ENCODE measurements at places on chromosomes 3 and 15.
A peak's percentile ranks its signal among the peaks of the same experiment; 100 is the strongest.

DNA sequence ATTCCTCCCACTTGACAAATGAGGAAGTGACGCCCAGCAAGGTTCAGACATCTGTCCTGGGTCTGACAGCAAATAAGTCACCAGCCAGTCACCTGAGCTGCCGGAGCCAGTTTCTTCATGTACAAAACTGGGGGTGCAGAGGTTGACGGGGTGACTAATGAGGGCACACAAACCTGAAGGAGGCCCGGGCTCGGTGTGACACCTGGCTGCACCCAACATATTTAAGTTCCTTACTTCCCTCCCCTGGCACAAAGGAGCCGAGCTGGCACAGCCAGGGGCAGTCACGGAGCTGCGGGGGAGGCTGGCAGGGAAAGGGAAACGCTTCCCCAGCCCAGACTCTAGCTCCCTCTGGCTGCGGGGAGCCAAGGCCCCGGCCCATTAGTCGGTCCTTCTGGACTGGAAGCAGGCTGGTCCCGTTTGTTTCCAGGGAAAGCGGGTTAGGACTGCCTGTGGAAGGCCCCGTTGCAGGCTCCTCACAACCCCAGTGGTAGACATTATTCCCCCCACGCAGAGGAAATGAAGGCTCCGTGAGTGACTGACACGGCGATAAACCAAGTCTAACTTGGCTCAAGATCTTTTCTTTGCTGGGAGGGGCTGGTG lies 2.3 kb downstream of the FBXL22 start:
- DNase-seq, result peak; percentile 29

DNA sequence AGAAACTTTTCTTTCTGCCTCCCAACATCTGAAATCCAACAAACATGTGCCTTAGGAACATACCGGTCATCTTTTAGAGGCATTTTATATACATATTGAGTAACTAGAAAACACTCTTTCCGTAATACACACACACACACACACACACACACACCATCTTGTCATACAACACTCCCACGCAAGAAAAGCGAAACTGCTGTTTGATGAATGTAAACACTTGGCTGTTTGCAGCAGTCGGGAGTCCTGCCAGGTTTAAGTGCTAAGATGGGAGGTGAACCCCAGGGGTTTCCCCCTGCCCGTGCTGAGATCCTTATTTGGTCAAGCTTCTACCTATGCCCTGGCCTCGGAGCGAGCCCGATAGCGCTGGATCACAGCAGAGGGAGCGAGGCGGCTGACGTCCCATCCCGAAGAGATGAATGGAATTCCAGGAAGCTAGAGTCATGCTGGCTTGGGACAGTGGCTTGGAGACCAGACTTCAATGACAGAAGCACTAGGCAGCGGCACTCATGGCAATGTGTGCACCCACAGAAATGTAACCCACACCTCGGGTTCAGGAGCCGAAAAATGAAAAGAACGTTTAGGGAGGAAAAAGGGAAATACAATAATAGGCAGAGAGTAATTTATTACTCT lies 1.3 kb upstream of the THBS1 start:
- no peak for DNase-seq

DNA sequence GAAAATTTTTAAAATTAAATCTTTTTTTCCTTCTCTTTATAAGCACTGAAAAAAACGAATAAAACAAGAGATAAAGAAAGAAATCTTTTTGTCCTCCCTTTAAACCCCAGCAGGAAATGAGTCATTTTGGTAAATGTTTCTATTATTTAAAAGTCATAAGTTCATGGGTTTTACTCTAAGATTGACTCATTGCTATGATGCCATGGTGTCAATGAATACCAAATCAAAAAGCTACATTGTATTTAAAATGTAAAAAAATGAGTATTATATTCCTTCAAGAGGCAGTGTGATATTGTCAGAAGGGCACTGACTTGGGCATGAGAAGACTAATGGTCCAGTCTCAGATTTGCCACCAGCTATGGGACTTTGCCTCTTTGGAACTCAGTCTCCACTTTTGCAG lies 303.4 kb upstream of the DNAJC19 start:
- DNase-seq, result no peak

DNA sequence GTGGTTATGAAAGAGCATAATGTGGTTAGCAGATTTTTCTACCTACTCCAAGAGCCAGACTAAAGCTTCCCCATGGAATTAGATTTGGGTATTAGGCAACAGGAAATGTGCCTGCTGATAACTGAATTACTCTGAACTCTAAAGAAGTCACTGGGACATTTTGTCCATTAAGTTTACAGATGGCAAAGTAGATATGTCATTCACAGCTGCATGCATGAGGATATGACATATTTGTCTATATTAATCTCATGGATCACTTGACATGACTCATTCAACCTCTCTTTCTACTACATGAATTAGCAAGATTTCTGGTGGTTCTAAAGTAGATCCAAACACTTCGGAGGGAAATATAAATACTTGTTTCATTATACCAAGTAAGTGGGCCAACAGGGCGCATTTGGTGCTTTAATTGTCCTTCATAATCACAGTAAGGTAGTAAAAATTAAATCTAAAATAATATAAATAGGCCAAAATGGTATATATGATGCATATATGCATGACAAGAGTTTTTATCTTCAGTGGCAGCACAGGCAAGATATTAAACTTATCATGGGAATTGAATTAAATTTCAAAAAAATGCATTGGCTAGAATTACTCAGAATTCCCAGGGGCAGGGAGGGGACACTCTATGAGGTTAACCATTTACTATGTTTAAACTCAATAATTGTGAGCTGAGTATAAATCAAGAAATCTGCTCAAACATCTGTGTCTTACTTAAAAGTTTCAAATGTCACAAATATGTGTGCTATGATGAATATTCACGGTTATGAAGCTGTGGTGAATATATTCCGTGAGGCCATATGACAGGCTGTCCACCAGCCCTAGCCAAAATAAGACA lies 365.3 kb upstream of the KCNMB2 start:
- DNase-seq, result no peak
